ENCODE measurements at places on chromosomes 12 and 14.
A peak's percentile ranks its signal among the peaks of the same experiment; 100 is the strongest.

DNA sequence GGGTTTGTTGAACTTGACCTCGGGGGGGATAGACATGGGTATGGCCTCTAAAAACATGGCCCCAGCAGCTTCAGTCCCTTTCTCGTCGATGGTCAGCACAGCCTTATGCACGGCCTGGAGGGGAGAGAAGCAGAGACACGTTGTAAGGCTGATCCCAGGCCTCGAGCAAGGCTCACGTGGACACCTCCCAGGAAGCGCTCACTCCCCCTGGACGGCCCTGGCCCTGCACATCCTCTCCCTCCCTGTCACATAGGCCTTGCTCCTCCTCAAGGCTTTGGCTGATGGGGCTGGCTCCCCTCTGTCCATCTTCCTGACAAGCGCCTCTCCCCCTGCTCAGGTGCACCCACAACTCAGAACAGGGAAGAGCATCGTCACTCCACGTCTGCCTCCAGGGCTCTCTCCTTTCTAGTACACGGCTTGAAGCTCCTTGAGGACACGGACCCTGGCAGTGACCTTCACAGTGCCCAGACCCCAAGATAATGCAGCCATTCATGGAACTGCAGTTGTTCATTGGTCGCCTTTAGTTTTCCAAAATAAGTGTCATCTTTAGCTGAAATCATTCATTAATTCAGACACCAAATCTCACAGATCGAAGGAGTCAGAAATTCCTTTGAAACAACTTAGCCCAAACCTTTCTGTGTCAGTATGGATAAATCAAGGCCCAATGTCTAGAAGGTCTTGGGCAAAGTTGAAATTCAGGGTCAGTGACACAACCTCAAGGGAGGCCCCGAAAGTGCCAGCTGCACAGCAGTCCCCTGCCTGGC, 9.7 kb downstream of the SERPINA1 start:
- no peak for DNase-seq

DNA sequence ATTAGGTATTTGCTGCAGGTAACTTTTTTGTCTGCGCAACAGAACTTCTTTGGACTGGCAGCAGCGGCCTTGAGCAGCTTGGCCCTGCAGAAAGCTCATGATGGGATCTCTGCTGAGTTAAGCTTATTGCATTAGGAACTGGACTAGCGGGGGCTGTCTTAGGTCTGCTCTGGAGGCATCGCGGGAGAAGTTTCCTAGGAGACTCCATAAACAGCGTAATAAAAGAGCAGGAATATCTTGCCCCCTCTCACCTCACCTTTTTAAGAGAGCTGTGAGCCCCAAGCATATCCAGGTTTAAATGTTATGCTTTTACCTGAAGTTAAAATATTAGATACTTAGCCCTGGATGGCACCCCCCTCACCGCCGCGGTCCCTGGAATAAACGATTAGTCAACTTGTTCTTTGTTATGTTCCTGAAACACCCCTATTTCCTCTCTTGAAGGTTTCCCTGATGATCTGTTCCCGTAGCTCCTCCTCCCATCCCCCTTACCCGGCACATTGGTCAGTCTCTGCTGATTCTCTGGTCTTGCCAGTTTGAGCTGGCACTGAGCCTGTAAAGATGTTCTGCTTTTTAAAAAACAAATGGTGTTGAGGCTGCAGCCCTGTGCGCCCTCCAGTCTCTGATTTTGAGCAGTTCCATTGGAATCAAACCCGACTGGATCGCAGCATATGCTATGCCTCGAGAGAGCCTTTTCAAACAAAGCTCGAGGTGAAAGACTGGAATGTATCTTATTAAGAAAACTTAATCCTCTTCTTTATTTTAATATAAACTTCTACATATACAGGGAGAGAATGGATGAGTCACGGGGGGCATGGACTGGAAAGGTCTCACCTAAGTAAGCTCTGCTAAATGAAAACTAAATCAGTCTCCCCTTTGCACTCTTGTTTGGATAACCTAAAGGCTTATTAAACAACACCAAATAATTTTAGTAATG, 1.9 kb downstream of the MLXIP start:
- peak; percentile 71 for DNase-seq

GRCh38 chr12:118034429-118035189, 18.1 kb downstream of the RFC5 start:
- DNase-seq: peak; percentile 39

GRCh38 chr12:10849425-10849878, at the start of gene PRR4:
PRR4 (minus strand) TSS chr12:10849475; CDS start chr12:10849437, 38 bp downstream.
- DNase-seq: no peak

- DNase-seq: no peak
These were observed 101.3 kb downstream of the TGFB3 start for GRCh38 chr14:75880512-75880911.

DNA sequence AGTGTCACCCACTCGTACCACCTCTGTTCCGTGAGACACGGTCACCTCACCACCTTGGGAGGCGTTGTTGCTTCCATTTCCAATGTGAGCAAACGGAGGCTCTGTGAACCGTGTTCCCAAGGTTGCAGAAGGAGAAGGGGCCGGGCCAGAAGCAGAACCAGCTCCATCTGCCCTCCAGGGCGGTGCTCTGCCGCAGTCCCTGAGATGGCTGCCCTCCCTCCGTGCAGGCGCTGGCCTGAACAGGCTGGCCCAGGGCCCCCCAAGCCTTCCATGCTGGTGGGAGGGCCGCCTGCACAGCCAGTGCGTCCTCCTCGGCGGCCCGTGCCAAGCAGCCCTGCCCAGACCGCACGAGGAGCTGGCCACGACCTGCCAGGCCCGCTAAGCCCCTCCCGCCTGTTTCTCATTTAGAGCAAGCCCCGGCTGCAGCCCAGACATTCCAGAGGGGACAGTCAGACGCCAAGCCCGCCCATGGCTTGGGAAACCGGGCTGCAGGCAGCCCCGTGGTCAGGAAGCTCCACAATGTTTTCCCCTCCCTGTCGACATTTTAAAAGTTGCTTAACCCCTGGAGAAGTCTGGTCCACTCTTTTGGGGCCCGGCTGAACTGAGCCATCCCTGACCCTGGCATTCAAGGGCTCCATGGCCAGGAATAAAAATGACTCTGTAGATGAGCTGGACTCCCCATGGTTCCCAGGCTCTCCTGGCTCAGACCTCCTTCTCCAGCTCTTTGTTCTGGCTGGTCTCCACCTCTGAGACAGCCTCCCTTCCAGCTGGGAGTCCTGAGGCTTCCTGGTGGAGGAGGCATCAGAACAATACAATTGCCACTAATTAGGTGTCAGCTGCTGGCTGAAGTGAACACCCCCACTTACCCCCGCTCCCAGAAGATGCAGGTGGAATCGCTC, 236.0 kb downstream of the BCL11B start:
- DNase-seq: peak; percentile 84

GRCh38 chr12:43057566-43057965, 468.0 kb upstream of the PRICKLE1 start:
- DNase-seq: no peak

DNA sequence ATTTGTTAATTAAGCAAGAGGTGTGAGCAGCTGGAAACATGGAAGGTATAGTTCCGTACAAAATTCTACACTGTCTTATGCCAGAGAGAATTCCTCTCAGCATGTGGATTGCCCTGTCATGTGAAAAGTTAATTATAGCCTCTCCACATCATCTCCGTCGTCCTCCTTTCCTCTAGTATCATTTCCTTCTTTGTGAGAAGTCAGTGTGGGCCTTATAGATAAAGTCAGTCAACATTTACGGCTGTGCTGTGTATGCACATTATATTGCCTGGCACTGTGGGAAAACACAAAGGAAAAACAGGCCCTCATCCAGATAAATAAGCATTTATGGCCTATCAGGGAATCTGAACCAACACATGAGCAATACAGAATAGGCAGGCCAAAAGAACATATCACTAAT, 236.6 kb downstream of the SEC23A start:
- DNase-seq: no peak

All from HTR-8/SVneo (cell line).